ENCODE measurements at places on chromosomes 2 and 18. TPM values are rescaled to one million over a fixed set of nuclear protein-coding genes. Genes with fewer than 3 reads are reported as not detected.

Gene COX5B
- total RNA-seq, result 327 TPM

Gene IL1R1
- 105 TPM for total RNA-seq

Gene ABHD1
- total RNA-seq, result under 0.01 TPM

Gene CNGA3
- 0.17 TPM for total RNA-seq

Gene DLX2
- 0.17 TPM for total RNA-seq

Gene RFTN2
- total RNA-seq, result 3.6 TPM

Gene TRAPPC8
- 70.5 TPM for total RNA-seq

Gene CERKL
- total RNA-seq, result 0.15 TPM

Gene VWC2L
- total RNA-seq, result not detected

Gene ZBTB14
- total RNA-seq, result 10.9 TPM

Gene LINC00305
- not detected for total RNA-seq

Gene ABCB11
- under 0.01 TPM for total RNA-seq

Gene KCTD1
- total RNA-seq, result 9.0 TPM

Gene ACVR1C
- 0.50 TPM for total RNA-seq

Gene FHOD3
- total RNA-seq, result 22.3 TPM

Gene C2orf81
- total RNA-seq, result 1.5 TPM

Gene CXCR1
- not detected for total RNA-seq

Gene ATP6V1B1
- total RNA-seq, result 1.7 TPM

Gene GAL3ST2
- not detected for total RNA-seq

Gene HOXD13
- total RNA-seq, result not detected

Gene TSN
- 42.7 TPM for total RNA-seq

Gene RGPD8
- total RNA-seq, result 12.4 TPM

Gene TOGARAM2
- 0.17 TPM for total RNA-seq

Gene TNFAIP6
- 32.4 TPM for total RNA-seq

Gene MDH1B
- 0.99 TPM for total RNA-seq

Gene GPD2
- 92.8 TPM for total RNA-seq

Gene TEKT4
- not detected for total RNA-seq

Gene LHCGR
- total RNA-seq, result not detected

Gene ALPI
- total RNA-seq, result not detected

Gene SPATA3
- total RNA-seq, result not detected

Gene RAD51AP2
- total RNA-seq, result not detected

Gene SFT2D3
- 6.6 TPM for total RNA-seq

Gene EFR3B
- 0.83 TPM for total RNA-seq

Gene IL1RN
- 0.17 TPM for total RNA-seq

Gene IL1F10
- total RNA-seq, result not detected

Gene EIF2B4
- total RNA-seq, result 30.4 TPM

Gene AMER3
- not detected for total RNA-seq

Gene IL36G
- total RNA-seq, result not detected

Gene RBKS
- 2.5 TPM for total RNA-seq

Gene IL36RN
- total RNA-seq, result not detected

Gene MYCN
- not detected for total RNA-seq

Gene DSC1
- total RNA-seq, result not detected

Gene CTAGE1
- total RNA-seq, result not detected

Gene GRB14
- total RNA-seq, result 0.29 TPM

Gene LOXHD1
- total RNA-seq, result not detected

Gene RAPGEF4
- 0.66 TPM for total RNA-seq

Gene OR6B2
- total RNA-seq, result not detected
